ENCODE measurements at places on chromosomes 6 and 20.

GRCh38 chr20:59144831-59145196 lies 18.8 kb upstream of the ZNF831 start:
- no peak for DNase-seq

- DNase-seq = no peak
Measured at GRCh38 chr6:87210979-87211378, 55.6 kb downstream of the ZNF292 start.

DNA sequence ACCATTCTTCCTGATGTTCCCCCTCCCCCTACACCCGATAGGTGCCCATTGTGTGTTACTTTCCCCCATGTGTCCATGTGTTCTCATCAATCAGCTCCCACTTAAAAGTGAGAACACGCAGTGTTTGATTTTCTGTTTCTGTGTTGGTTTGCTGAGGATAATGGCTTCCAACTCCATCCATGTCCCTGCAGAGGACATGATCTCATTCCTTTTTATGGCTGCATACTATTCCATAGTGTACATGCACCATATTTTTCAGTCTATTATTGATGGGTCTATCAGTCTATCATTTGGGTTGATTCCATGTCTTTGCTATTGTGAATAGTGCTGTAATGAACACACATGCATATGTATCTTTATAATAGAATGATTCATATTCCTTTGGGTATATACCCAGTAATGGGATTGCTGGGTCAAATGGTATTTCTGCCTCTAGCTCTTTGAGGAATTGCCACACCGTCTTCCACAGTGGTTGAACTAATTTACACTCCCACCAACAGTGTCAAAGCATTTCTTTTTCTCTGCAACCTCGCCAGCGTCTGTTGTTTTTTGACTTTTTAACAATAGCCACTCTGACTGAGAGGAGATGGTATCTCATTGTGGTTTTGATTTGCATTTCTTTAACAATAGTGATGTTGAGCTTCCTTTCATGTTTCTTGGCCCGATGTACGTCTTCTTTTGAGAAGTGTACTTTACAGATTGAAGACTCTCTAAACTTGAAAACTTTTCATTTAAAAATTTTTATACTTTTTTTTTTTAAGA lies 41.0 kb upstream of the GCNT2 start:
- no peak for DNase-seq

DNA sequence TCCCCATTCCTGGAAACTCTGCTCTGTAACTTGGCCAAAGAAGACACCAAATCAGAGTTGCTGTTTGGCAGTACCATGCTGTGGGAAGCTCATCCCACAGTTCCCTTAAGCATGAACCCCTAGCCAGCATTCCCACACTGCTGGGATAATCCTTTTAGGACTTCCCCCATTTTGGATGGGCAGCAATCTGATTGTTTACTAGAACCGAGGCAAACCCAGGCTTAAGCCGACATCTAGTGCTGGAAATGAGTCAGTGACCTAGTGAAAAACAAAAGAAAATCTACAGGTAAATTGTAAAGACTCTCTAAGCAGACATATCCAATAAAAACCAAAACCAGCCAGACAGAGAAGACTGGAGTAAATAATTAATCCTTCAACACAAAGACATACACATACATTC lies 5.2 kb downstream of the DNAH8 start:
- peak; percentile 10 for DNase-seq

DNA sequence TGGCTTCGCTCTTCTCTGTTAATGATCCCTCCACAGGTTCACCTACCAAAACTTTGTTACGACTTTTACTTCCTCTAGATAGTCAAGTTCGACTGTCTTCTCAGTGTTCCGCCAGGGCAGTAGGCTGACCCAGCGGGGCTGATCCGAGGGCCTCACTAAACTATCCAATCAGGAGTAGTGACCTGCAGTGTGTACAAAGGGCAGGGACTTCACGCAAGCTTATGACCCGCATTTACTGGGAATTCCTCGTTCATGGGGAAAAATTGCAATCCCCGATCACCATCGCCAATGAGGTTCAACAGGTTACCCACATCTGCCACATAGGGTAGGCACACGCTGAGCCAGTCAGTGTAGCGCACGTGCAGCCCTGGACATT lies 771.4 kb upstream of the DEFB115 start:
- no peak for DNase-seq

GRCh38 chr20:50580016-50580747 lies 70.0 kb downstream of the PTPN1 start:
- no peak for DNase-seq

GRCh38 chr6:37060195-37060559 lies 54.7 kb downstream of the FGD2 start:
- no peak for DNase-seq

DNA sequence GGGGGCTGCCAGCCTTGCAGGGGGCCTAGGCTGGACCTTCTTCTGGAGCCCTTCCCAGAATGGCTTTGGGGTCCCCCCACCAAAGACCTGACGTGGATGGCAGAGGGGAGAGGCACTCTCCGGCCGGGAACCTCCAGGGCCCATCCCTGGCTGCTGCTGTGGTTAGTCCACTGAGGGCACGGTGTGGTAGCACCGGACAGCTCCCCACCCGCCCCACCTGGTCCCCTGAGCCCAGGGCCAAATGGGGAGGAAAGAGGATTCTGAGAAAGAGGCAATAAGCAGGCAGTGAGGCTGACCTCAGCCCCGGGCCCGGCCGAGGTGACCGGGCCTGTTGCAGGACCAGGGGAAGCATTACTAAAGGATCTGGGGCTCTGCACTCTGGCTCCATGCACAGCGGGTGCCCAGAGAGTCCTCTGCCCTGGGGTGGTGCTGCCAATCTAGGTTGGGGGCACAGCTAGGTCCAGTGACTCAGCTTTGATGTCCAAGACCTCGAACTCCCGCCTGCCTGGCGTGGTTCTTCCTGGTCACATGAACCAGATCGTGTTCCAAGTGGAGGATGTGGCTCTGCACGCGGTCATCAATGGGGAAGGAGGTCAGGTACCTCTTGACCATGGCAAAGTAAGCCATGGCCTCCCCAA lies 2.2 kb downstream of the CENPB start:
- no peak for DNase-seq

DNA sequence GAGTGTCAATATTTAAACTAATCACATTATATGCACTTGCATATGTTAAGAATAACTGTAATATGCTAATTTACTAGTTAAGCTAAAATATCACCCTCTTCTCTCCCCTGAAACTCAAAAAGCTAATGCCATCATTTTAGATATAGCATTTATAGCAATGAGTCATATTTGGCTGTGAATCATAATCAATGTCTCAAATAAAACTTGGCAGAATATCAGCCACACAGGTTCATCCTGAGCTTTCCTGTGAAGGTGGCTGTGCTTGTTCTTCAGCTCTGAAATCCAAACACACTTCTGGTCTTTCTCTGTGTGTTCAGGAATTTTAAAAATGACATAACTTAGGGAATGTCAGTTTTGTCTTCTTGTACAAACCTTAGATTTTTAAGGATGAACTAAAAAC lies 12.8 kb upstream of the PNRC1 start:
- no peak for DNase-seq

Measured in NCI-H226 (cell line).